ENCODE measurements at places on chromosomes 2 and 18.

DNA sequence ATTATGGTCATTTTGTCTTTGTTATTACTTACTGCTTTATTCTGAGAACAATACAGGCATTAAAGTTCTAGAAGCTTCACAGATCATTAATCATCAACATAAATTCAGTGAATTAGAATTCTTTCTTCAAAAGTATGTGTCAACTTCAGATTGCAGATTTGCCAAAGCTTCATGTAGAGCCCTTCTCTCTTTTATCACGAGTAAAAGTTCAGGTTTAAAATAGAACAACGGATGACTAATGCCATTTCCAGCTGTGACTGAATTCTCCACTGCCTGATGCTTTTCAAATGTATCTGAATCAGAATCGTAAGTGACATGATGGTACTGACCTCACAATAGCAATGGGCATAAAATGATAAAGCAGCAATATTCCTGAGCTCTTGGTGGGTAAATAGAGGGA lies 116.0 kb downstream of the ABCA12 start:
- no peak for DNase-seq

DNA sequence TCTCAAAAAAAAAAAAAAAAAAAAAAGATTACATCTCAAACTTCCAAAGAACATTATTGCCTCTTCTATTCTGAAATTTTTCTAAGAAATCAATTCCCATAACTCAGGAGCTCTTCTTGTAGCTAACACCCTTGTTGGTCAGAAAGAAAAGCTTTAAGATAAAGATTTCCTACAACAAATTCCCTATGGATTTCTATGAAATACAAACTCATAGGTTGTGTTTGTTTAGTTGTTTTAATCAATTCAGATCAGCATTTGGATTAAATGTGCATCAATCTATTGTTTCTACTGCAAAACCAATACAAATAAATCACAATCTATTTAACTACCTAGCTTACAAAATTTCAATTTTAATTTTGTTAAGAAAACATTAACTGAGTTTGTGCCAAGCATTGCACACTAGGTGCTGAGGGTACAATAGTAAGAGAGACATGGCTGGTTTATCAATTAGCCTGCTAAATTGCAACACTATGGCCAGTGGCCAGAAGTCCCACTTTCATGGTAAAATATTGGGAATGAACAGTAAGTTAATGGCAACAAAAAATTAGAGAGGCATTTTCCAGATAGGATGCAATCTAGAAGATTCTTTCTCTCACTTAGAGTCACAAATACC lies 80.2 kb upstream of the MYCN start:
- no peak for DNase-seq

DNA sequence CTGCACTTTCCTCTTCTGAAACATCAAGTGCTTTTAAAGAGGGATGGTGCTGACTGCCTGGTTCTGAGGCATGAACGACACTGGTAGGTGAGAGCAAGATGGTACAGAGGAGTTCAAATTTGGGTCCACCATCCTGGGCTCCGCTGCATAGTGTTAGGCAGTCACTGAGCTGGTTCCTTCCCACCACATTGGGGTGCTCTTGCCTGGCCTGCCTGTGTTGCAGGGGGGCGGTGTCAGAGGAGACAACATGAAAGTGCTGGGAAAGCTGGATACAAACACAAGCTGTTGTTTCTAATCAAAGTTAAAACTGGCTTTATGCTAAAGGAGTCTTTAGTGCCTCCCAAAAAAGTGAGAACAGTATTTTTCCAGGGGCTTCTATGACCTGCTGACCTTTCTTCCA lies 258.1 kb downstream of the GBX2 start:
- DNase-seq: no peak

DNA sequence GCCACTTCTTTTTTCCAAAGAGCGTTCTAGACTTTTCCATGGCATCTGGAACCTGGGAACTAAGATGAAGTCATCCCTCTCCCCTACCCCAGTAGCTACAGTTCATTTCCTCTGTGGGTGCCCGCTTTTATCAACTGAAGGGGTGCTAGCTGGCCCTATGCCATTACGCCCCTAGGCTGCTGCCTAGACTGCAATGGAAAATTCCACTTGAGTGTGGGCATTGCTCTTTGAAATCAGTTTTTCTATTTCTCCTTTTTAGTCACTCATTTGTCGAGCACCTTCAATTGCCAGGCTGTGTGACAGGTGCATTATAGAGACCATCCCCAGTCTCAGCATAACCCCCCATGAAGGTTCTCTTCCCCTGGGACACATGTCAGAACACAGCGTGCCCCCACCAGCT lies 7.3 kb downstream of the TEX51 start:
- no peak for DNase-seq

GRCh38 chr18:8561123-8561910 lies 47.9 kb upstream of the RAB12 start:
- DNase-seq: no peak

GRCh38 chr2:11159574-11160170 lies 4.4 kb downstream of the SLC66A3 start:
- DNase-seq: no peak

DNA sequence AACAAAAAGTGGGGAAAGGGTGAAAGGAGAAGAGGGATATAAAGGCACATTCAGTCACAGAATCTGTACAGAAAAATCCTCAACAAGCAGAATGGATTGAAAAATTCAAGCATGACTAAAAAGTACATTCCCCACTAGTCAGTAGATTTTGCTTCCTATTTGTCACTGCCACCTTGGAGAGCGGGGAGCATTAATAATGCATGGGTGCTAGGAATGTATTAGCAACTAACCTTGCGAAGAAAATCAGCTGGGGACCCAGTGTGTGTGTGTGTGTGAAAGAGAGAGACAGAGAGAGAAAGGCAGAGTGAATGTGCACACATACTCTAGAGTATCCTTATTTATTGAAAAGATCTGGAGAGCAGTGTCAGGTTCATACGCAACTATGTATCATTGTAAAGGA lies 968.7 kb upstream of the ZEB2 start:
- no peak for DNase-seq

GRCh38 chr2:73104933-73105332 lies 7.8 kb downstream of the RAB11FIP5 start:
- no peak for DNase-seq

GRCh38 chr2:203061346-203061745 lies 46.7 kb downstream of the NBEAL1 start:
- DNase-seq: no peak

- DNase-seq: no peak
These were observed 520 bp downstream of the GLS start for GRCh38 chr2:190881084-190881597.

DNA sequence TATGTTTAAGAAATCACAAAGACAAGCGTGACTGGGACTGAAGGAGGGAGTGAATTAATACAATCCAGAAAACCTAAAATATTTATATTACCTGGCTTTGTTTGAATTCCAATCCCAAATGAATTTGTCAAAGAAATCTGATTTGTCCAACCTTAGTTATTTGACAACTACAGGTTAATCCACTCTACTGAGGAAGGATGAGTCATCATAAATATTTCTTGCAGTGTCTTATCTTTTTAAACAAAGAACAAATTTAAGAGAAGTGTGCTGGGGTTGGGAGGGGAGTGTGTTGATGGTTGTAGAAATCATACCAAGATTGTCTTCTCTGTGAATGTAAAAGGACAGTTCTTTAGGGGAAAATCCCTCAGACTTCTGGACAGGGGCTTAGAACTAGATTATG lies 1106.3 kb upstream of the SLC39A10 start:
- DNase-seq: no peak

DNA sequence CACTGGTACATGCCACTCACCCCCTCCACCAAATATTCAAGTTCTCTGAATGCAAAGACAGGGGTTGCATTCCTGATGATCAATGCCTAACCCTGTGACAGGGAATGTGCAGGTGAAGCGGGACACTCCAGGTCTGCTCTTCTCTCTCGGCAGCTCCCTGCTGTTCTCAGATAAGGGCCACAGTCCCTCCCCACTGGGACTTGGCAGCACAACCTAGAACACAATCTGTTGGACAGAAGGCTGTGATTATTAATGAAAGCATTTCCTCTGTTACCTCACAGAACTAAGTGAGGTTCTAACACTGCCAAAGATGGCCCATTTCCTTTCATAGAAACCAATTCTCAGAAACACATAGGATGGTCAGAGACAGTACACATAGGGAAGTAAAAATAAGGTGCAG lies 42.7 kb downstream of the VSNL1 start:
- no peak for DNase-seq

DNA sequence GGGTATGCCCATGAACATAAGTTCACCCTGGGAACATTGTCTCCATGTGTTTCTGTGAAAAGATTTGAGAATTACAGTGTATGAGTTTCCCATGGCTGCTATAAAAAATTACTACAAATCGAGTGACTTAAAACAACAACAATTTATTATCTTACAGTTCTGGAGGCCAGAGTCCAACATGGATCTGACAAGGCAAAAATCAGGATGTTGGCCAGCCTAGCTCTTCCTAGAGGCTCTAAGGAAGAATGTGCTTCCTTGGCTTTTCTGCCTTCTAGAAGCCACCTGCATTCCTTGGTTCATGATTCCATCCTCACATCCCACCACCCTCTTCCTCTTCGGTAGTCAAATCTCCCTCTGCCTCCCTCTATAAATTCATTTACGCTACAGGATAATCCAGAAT lies 38.6 kb downstream of the FAM124B start:
- no peak for DNase-seq

DNA sequence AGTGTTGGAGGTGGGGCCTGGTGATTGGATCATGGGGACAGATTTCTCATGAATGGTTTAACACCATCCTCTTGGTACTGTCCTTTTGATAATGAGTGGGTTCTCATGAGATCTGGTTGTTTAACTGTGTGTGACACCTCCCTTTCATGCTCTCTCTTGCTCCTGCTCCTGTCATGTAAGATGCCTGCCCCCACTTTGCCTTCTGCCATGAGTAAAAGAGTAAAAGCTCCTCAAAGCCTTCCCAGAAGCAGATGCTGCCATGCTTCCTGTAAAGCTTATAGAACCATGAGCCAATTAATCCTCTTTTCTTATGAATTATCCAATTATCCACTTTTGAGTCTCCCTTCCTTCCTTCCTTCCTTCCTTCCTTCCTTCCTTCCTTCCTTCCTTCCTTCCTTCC lies 317.7 kb downstream of the RDH14 start:
- DNase-seq: no peak

DNA sequence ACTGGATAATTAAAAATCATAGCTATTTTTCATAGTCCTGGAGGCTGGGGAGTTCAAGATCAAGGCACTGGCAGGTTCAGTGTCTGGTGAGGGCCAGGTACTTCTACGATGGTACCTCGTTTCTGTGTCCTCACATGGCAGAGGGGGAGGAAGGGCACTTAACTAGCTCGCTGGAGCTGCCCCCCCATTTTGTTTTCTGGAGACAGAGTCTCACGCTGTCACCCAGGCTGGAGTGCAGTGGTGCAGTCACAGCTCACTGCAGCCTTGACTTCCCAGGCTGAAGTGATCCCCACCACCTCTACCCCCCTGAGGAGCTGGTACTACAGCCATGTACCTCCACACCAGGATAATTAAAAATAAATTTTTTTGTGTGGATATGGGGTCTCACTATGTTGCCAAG lies 40.3 kb downstream of the ASB1 start:
- DNase-seq: no peak

DNA sequence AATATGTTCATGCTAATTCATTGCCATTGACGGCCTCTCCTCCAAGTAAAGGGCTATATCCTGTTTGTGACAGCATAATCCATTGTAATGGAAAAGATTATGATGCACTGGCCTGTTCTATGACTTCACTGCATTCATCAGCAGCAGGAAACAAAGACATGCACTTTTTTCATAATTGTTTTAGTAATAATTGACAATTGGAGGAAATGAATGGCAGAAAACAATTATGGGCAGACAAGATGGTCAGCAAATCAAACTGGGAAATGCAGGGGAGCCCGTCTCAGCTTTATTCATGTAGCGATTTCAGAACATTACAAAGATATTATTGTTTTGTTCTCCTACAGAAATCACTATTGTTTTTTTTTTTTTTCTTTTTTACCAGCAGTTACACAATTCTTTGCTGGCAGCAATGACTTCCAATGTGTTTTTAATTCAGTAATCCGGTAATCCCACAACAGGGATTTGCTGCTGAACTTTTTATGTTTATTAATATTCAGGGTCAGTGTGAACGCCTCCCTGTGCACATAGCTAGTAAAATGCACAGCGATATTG lies 33.8 kb upstream of the RASGRP3 start:
- no peak for DNase-seq

GRCh38 chr18:7728297-7728696 lies 161.2 kb downstream of the PTPRM start:
- DNase-seq: no peak

GRCh38 chr2:218329027-218329825 lies 27.4 kb upstream of the CATIP start:
- DNase-seq: no peak

DNA sequence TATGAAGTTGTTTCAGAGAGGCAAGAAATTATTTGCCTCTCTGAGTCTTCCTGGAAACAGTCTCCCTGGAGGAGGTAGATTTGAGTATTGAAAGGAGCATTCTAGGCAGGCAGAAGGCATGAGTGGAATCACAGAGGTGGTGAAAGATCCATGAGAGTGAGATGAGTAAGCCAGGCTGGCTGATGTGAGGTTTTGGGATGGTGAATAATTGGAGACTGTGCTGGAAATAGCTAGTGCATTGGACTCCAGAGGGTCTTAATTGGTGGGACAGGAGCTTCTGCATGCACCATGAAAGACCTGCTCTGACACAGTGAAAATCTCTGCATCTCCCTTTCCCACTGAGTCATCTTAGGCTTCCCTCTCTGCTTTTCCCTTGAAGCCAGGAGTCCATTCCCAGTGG lies 46.3 kb downstream of the CDC42EP3 start:
- DNase-seq: no peak

DNA sequence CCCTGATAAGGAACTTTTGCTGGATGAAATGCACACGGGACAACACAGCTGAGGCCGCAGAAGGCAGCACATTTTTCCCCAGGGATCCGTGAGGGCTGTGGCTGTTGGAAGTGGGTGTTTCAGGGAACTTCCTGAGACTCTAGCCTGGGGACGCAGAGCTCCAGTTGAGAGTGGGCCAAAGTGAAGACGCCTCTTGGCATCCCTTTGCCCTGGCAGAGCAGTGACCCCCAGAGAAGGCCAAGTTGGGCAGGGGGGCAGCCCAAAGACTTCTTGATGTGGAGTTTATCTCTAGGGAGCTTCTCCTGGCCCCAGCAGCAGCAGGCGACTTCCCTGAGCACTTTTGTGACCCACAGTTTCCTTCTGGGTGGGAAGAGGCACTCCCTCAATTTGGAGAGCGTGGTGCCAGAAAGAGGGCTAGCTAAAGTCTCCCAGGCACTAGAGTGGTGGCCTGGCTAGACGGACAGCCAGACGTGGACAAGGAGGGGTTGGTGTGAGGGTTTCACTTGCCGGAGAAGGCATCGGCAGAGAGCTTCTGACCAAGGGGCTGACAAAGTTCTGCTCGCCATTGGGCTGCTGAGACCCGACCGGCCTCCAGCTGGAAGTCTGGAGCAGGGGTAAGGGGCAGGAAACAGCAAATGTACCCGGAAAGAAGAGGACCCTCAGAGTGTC lies 108.8 kb downstream of the ACKR3 start:
- no peak for DNase-seq

GRCh38 chr2:1728821-1729220 lies 15.5 kb downstream of the PXDN start:
- DNase-seq: no peak

All from activated naive CD4-positive, alpha-beta T cell (primary cell).